NCI-H345 (cell line): ENCODE measurements at places on chromosomes 4 and X.
A peak's percentile ranks its signal among the peaks of the same experiment; 100 is the strongest.

DNA sequence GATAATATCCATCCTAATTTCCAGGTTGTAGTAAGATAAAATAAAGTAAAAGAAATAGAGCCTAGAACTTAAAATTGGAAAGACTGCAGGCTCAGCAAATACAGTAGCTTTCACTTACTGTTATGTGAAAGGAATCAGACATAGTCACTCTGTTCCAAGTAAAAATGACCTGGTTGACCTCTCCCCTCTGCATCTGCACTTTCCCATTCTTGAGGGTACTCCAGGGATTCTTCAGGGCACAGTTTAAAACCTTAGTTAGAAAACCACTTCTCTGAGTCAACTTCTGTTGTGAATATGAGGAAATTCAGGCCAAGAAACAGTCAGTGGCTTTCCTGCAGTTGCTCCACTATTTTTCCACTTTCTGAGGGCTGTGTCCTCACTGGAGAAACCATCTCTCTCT lies 42.9 kb downstream of the FRAS1 start:
- no peak for DNase-seq

- DNase-seq, result peak; percentile 42
Measured at GRCh38 chr4:48578132-48578968, 88.3 kb downstream of the ZAR1 start.

- DNase-seq, result peak; percentile 95
Measured at GRCh38 chr4:81808011-81808672, 336.4 kb upstream of the RASGEF1B start.

DNA sequence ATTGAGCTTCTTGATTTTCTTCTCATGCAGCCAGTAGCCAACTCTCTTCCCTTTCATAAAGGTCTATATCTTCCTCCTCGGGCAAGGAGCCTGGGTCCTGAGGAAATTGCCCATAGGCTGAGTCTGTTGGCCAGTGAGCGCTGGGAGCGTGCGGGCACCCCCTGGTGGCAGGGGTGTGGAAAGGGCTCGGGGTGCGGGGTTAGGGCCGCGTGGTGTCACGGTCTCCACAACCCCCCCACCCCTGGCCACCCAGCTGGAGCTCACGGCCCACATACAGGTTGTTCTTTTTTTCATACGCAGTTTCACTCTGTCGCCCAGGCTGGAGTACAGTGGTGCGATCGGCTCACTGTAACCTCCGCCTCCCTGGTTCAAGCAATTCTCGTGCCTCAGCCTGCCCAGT lies 13.1 kb downstream of the RBM10 start:
- no peak for DNase-seq

DNA sequence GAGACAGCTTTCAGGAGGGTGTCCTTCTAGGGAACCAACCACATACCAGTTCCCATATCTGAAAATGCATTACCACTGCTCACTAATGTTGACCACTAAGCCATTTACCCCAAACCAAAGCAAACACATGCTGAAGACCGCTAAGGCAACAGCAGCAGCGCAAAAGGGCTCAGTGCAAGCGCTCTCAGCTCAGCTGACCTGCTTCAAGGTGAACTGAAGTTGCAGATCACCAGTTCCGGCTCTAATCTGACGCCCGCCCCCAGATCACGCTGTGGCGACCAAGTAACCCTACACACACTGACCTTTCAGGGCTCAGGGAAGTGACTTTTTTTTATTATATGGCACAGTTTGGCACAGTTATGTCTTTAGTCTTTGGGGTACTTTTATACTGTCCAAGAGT lies 5.8 kb downstream of the MECP2 start:
- no peak for DNase-seq

DNA sequence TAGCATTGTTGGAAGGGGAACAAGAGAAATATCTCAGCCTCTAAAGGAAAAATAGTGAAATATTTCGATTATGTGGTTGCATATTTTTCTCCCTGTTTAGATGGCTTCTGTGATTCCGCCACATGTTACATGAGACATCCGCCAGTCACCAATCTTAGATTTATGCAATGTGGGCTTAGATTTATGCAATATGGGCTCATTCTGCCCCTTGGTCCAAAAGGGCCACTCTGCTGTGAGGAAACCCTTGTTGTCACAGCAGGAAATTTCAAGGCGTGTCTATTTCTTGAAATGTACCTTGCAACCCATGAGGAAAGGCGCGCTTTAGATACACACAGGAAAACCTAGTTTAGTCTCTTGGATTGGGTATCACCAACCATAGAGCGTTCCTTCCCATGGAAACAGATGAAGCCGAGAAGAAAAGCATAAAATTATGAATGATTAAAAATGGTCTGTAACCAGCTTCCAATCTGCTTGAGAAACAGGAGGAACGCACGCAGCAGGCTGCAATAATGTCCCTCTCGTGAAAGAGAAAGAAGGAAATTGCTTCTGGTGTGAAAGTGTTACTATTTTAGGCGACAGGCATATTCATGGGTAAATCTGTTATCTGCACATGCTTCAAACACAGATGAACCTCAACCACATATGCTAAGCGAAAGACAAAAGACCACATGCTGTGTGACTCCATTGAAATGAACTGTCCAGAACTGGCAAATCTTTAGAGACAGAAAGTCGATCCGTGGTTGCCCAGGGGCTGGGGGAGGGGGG lies 3.7 kb downstream of the RS1 start:
- peak; percentile 91 for DNase-seq

DNA sequence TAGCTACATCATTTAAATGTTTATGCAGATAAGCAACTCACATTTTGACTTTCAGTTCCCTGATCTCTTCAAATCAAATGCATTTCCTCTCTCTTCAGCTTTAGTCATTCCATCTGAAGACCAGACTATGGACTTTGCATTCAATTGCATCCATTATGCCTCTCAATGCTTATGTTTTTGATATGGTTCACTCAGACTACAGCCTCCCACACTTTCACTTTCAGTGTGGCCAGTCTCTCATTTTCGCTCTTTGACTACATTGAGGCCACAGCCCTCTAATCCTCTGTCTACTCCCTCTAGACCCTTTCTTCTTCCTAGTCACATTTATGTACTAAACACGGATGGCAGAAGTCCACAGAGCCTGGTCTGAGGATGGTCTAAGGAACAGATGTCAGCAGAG lies 24.5 kb upstream of the VEGFC start:
- DNase-seq, result no peak

GRCh38 chrX:20060961-20061748 lies 55.6 kb downstream of the MAP7D2 start:
- peak; percentile 53 for DNase-seq

DNA sequence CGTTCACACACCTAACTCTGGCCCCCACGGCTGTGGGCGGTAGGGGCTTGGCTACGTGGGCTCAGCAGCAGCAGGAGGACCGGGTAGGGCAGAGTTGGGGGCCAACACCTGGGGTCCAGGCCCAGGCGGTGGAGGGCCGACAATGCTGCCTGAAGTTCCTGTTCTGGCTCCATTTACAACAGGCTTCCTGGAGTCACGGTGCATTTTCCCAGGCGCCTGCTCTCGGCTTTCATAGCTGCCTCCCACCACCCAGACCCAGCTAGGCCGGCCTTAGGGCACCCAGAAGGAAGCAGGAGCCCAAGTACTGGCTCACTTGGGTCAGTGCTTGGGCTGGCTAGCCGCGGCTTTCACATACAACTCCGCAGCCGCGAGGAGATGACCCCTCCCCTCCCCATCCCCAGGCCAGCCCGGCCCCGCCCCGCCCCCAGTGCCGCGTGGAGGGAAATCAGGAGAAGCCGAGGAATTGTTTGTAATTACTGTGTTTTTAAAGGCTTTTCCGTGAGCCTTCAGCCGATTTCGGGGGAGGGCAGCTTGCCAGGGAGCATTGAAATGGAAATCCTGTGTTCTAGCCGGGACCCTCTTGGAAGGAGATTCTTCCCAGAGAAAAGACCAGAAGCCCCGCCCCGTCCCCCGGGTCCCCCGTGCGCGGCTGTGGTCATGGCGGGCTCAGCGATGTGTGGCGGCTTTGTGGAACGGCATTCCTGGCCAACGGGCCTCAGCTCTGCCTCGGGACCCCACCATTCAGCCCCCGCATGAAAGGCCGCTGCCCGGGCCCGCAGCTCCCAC lies 28.5 kb downstream of the PJA1 start:
- DNase-seq, result no peak

GRCh38 chr4:100075486-100076270 lies 114.6 kb downstream of the DDIT4L start:
- no peak for DNase-seq

DNA sequence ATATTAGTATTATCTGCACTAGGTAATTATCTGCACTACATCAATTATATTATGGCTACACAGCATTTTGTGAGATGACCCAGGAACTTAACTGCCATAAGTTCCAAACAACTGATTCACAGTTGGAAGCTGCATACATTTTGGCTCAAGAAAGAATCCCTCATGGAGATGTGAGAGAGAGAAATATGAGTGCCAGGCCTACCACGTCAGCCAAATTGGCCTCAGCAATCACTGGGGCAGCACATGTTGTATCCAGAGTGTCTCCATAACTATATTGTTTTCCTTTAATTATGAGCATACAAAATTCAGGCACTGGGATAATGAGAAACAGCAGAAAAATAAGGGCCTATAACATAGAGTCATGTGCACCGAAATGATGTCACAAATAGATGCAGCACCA lies 174.2 kb upstream of the DMD start:
- DNase-seq, result no peak

- no peak for DNase-seq
Measured at GRCh38 chr4:54902271-54902670, 223.1 kb downstream of the KDR start.

GRCh38 chr4:90958256-90958895 lies 831.2 kb downstream of the CCSER1 start:
- DNase-seq, result no peak

DNA sequence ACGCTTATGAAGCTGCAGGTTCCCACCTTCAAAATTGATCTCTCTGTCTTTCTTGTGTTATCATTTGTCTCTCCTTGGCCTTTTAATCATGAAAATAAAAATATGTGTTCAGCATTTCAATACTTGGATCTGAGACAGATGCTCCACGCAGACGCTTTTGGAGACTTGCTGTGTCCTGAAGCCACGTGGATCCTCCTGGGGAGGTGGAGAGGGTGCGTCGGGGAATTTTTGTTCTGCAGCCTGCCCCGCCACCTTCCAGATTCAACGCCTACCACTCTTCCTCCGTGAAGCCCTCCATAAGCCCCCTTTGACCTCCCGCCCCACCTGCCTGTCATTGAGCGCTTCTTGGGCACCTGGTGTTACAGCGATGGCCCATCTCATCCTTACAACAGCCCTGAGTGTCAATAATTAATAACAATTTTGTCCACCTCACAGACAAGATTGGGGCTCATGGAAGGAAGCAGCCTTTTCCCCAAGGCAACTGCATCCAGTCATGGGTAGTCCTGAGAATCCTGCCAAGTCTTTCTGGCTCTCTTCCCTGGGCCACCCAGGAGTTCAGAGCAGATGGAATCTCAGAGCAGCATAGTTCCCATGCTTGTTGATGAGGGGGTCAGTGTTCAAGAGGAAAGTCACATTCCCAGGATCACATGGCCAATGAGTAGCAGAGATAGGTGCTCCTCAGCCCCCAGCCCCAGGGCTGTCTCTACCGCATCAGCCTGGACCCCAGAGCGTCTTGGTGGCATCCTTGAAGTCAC lies 172.6 kb upstream of the PSAPL1 start:
- no peak for DNase-seq

DNA sequence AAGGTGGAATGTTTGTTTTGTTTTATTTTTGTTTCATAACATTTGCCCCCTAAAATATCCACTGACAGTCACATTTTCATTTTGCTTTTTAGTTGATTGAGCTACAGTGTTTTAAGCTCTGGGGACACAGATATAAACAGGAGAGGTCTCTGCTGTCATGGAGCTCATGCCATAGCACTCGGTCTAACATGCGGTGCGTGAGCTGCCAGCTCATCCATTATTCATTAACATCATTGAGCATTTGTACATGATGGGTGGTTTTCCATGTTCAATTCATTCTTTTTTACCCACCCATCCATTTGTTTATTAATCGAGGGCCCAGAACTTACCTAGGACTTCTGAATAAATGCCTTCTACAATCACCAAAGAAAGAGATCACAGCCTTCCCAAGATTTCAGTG lies 150.1 kb upstream of the SFRP2 start:
- no peak for DNase-seq

GRCh38 chr4:182240161-182241130 lies 2.8 kb upstream of the TENM3 start:
- DNase-seq, result no peak

DNA sequence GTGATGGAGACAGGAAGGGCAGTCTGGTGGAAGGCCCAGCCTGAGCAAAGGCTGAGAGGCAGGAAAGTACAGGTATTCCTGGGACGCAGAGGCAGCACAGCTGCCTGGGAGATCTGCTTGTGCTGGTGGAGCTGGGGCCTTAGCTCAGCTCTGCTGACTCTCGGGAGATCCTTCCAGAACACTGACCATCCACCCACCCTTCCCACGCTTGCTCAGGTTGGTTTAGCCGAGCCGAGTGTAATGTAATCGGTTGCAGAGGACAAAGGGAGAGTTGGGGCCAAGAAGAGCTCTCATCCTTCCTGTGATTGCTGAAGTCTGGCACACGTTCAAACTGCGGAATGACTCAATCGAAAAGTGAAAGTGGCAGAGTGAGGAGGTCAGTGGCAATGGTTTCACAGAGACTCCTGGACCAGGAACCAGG lies 43.1 kb upstream of the GPR78 start:
- DNase-seq, result peak; percentile 53

- no peak for DNase-seq
Measured at GRCh38 chrX:64975491-64975890, 759 bp downstream of the ZC4H2 start.

DNA sequence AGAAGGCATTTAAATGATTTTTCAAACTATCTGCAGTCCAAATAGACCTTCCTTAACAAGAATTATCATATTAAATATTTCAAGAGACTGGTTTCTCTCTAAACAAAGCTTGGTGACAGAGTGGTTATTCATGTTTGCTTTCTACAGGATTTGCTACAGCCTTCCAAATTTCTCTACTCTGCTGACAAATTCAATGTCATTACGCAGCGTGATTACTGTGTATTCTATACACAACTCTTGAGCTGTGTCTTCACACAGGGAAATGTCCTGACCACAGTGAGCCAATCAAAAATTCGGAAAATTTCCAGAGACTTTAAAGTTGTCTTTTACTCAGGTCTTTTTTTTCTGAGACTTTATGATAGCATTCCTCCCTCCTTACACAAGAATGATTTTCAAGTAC lies 75.6 kb downstream of the EFHC2 start:
- DNase-seq, result no peak

- DNase-seq, result no peak
Measured at GRCh38 chr4:105059337-105059736, 87.3 kb upstream of the TET2 start.

DNA sequence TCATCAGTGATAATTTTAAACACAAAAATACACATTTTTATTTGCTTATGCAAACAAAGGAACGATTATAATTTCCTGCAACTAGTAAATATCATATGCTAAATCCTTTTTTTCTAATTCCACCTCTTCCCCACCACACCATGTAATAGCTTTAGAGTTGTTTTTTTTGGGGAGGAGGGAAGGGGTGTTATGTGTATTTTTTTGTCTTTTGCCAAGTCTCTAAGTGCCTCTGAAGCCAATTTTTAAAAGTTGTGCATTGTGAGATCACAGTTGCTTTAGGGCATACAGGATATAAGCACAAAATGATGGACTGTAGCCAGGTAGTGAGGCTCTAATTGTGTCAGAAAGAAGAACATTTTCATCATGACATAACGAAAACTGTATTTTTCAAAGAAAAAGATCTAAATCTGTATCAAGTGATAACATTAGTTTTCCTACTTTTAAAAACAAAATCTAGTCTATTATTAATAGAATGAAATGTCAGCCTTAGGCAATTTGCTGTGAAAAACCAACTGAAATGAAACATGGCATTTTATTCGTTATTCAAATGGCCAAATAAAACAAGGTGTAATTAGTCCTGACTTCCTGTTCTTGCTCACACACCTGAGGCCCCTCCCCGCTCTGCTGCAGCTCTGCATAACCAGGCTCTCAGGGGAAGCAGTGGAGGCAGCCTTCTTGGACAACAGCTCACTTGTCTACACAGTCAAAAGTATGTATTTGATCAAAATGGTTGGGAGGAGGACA lies 157.4 kb downstream of the PALLD start:
- DNase-seq, result no peak
